T-cell (primary cell): ENCODE measurements at places on chromosomes 7 and 10.

- no peaks in the 10 kb centered on the region for H3K27me3 ChIP-seq
- H3K27ac ChIP-seq, result peak overlapping the region; percentile 60
- peaks cover 26% of the 10 kb centered on the region for H3K4me1 ChIP-seq
- no peaks in the 10 kb centered on the region for H3K36me3 ChIP-seq
- no peak for DNase-seq
Observed at GRCh38 chr7:92834507-92835260, 1.7 kb downstream of the CDK6 start.

DNA sequence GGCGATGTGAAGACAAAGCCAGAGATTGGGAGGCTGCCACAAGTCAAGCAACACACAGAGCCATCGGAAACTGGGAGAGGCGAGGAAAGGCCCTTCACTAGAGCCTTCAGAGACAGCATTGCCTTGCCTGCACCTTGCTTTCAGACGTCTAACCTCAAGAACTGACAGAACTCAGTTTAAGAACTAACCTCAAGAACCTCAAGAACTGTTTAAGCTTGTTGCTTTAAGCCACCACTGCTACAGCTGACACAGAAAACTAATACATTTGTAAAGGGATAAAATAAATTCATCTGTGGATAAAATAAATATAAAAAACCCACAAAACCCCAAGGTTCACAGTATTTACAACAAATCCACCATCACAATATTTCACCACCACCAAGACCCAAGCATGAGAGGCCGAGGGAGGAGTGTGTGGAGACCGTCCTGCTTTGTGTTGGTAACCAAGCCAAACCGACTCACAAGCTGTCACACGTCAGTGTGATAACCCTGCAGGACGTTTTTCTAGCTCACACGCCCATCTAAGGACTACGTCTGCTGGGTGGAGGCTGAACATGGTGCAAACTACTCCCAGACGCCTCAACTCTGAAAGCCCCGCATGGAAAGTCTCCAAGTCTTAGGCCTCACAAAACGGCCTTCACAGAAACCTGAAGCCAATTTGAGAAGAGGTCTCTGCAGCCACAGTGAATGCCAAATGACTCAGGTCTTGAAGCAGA is 116.8 kb downstream of the ABLIM1 start:
- H3K4me1 ChIP-seq, result peaks cover 84% of the 10 kb centered on the region
- peak overlapping the region; percentile 11 for H3K4me3 ChIP-seq
- DNase-seq, result peak; percentile 67
- H3K27me3 ChIP-seq, result no peaks in the 10 kb centered on the region
- H3K27ac ChIP-seq, result peak overlapping the region; percentile 98
- H3K36me3 ChIP-seq, result no peaks in the 10 kb centered on the region

GRCh38 chr10:33252794-33253203 is 81.7 kb downstream of the NRP1 start:
- H3K36me3 ChIP-seq, result no peaks in the 10 kb centered on the region
- H3K4me1 ChIP-seq, result peaks cover 20% of the 10 kb centered on the region
- DNase-seq, result no peak

- H3K27me3 ChIP-seq, result no peaks in the 10 kb centered on the region
- no peaks in the 10 kb centered on the region for H3K4me1 ChIP-seq
- no peak for DNase-seq
- H3K4me3 ChIP-seq, result no peak overlapping the region
Observed at GRCh38 chr7:71430246-71430645, 298.3 kb downstream of the GALNT17 start.

- no peak overlapping the region for H3K27ac ChIP-seq
- no peaks in the 10 kb centered on the region for H3K36me3 ChIP-seq
- H3K4me3 ChIP-seq, result no peak overlapping the region
- DNase-seq, result no peak
Observed at GRCh38 chr7:112503361-112503972, 22.7 kb downstream of the LSMEM1 start.

- H3K27me3 ChIP-seq, result no peaks in the 10 kb centered on the region
- peaks cover 27% of the 10 kb centered on the region for H3K36me3 ChIP-seq
- no peak overlapping the region for H3K27ac ChIP-seq
- peaks cover 52% of the 10 kb centered on the region for H3K4me1 ChIP-seq
Observed at GRCh38 chr10:80199828-80200227, 5.5 kb downstream of the ANXA11 start.
